ENCODE measurements at places on chromosomes 3 and 15.

- DNase-seq: no peak
Measured at GRCh38 chr15:64844576-64845145, 2.9 kb downstream of the PLEKHO2 start.

GRCh38 chr3:27728195-27729087, 6.3 kb upstream of the EOMES start:
- no peak for DNase-seq

- peak; percentile 58 for DNase-seq
Measured at GRCh38 chr3:172315401-172316091, 132.7 kb downstream of the GHSR start.

DNA sequence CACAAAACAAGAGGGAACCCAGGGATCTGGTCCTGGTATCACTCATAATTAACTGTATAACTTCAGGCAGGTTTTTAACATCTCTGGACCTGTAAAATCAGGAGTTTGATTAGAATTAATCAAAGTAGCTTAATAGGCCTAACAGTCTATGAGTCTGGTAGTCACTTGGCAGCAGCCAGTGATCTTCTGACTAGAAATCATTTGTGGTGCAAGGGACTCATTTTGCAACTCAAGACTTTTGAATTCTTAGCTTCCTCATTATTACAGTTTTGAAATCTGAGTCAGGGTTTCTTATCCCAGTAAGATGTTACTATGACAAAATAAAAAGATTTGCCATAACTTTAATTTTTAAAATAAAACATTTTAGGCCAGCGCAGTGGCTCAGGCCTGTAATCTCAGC, 70.8 kb downstream of the TMCC1 start:
- no peak for DNase-seq

DNA sequence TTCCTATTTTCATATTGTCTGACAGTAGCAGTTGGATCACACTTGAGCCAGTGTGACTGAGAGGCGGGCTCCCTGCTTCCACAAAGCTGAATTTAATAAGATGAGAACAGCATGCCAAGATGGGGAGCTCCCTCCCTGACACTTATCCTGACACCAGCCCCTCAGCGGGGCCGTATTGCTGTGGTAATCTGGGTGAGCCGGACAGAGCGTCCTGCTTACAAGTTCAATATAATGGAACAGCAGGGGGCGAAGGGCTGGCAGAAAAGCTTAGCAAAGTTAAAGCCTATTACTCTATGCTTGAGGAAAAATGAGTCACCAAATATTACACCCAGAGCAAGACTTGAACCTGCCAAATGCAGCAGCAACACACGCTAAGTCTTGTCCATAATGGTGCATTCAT, 163.8 kb upstream of the CMC1 start:
- DNase-seq: peak; percentile 15

- DNase-seq: no peak
Measured at GRCh38 chr3:156747046-156747445, 72.7 kb downstream of the TIPARP start.

- no peak for DNase-seq
Measured at GRCh38 chr15:77457191-77457904, 36.7 kb downstream of the HMG20A start.

- DNase-seq: peak; percentile 13
Measured at GRCh38 chr3:53109190-53109589, 21.0 kb downstream of the RFT1 start.

- DNase-seq: no peak
Measured at GRCh38 chr3:53551324-53551723, 56.9 kb downstream of the CACNA1D start.

DNA sequence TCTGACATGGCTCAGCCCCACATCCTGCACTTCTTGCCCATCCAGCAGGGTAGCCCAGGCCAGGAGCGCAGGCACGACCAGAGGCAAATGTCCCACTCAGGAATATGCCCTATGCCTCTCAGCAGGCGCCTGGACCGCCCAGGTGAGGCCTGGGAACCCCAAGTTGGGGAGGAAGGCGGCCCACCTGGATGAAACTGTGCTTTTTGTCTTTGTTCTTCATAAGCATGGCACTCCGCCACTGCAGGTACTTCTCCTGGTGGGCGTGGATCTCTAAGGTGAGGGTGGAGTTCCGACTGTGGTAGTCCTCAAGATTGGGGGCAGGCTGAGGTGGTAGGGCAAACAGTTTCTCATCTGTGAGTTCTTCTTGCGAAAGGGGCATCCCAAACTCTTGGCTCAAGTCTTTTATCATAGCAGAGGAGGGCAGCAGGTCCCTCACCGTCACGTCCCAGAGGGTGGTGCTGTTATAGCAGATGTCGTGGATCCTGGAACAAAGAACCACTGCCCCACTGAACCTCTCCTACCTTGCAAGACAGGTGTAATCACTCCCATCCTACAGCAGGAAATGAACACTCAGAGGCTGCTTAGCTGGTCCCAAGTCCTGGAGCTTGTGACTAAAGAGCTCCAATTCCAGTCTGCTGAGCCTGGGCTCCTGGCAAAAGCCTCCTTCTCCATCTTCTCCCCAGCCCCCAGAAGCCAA, 53.2 kb downstream of the ACAD9 start:
- DNase-seq: no peak

- peak; percentile 95 for DNase-seq
Measured at GRCh38 chr3:71172189-71172588, 411.3 kb downstream of the FOXP1 start.

GRCh38 chr3:72289692-72290071, 504.7 kb upstream of the PROK2 start:
- DNase-seq: no peak

GRCh38 chr3:18712713-18713576, 287.8 kb upstream of the SATB1 start:
- DNase-seq: no peak

GRCh38 chr3:11603628-11604027, 40.1 kb downstream of the VGLL4 start:
- DNase-seq: peak; percentile 95

DNA sequence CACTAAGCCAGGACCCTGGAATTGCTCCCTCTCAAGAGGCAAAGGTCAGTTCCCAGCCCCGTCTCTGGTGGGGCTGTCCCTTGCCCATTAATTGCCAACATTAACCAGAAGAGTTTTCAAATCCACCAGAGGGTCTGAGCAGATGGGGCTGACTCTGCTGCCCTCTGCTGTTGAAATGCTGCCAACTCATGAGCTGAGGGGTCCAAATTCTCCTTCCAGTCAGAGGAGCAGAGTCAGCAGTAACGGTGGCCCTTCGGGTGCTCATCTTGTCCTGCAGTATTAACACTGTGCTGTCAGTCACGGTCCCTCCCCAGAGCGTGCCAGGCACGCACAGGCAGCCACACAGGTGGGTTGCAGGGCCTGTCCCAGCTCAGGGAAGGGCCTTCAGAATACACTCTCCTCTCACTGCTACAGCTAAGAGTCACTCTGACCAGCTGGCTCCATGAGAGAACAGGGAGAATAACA, 10.7 kb upstream of the SPTBN5 start:
- peak; percentile 67 for DNase-seq

DNA sequence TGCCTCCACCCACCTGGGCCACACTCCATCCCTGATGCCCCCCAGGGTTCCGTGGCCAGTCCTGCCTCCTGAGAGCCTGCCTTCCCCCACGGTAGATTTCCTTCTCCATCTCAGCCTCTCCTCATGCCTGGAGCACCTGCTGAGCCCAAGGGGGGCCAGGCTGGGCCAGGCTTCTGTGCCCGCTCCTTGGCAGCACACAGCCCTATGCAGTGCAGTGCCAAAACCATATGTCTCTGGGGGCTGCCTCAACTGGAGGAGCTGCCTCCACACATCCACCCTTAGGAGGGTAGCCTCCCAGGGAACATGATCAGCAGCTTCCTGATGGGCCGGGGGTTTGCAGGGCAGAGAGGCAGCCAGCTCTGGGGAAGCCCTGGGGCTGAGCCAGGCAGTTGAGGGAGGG, 24.6 kb upstream of the GATA2 start:
- DNase-seq: no peak

DNA sequence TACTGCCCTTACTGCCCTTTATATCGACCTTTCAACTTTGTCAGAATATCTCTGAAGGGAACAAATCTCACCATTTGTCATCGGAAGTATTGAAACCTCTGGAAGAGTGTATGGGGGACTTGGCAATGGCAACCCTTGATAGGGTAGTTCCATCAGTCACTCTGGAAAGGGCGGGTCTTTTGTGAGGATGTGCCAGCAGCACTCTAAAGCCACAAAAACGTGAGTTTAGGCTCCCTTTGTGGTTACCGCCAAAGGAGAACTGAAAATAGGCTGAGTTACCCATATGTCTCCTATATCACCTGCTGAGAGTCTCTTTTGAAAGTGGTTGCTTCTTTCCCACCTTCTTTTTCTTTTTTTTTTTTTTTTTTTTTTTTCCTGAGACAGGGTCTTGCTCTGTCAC, 296.8 kb upstream of the CHRM5 start:
- no peak for DNase-seq

GRCh38 chr15:92510163-92510882, 116.6 kb downstream of the ST8SIA2 start:
- peak; percentile 79 for DNase-seq

GRCh38 chr15:50350621-50351020, 4.4 kb downstream of the GABPB1 start:
- DNase-seq: no peak

GRCh38 chr3:72105306-72105705, 320.4 kb upstream of the PROK2 start:
- DNase-seq: peak; percentile 32

DNA sequence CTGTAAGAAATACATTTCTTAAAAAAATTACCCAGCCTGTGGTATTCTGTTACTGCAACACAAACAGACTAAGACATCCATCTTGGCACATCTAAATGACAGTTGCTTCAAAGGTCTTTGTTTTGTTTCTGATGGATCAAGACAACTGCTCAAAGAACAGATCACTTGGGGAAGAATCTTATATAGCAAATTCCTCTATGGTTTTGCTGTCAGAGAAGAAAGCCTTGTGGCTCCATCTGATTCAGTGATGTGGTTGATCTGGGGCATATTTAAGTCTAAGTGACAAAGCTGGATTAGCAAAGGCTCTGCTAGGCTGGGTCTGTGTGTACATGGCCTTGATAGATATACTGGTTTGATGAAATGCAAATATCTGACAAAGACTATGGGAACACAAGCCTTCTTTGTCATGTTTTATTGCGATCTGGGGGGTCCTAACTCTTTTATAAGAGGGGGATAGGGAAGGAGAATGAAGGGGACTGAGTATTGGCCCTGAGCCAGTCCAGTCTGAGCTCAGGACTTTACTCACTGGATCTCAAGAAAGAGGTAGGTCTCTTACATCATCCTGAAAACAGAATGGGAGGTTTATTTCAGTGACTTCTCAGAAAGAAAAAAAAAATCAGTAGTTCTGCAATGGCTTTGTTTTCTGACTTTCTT, 14.3 kb upstream of the LIMD1 start:
- no peak for DNase-seq

DNA sequence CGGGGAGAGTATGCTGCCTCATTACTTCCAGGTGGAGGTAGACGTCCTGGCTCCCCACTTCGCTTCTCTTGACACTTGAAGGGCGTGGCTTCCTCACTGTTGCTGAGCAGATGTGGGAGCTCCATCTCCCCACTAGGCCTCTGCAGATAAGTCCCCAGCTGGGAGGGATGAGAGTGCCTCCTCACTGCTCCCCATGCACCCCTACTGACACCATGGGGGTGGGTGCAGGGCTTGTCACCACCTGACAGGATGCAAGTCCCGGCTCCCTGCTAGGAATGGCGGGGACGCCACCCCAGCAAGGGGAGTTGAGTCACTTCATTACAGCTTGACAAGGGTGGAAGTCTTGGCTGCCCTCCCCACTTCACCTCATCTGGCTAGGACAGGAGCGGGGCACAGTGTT, 36.8 kb upstream of the ATG7 start:
- no peak for DNase-seq

DNA sequence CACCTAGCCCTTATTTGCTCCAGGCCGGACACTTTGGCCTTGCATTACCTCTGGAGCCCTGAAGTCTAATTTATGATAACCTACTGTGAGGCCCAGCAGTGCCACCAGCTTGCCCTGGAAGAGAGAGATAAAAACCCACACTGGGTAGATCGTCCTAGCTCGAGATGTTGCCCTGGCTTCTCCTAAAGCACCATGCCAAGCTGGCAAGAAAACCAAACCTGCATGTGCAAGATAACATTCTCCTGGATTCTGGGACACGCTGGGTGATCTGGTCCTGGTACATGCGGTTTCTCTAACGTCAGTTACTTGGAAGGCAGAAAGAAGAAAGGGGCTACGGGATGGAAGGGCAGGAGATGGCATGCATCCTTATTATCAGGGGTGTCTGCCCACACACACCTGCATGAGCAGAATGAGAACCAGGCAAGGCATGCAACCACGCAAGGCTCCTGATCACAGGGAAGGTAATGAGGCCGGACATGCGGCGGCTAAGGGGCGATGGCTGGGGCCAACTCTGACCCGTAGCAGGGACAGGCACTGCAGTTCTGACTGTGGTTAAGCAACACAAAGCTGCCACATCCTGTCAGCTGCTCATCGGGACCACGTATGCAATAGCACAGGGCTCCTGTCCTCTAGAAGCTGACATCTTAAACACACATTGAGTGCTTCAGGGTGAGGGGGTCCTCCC, 73.0 kb downstream of the OXNAD1 start:
- DNase-seq: no peak

GRCh38 chr3:171377859-171378258, 82.3 kb downstream of the TNIK start:
- no peak for DNase-seq

- no peak for DNase-seq
Measured at GRCh38 chr3:183259621-183260020, 6.6 kb downstream of the B3GNT5 start.

DNA sequence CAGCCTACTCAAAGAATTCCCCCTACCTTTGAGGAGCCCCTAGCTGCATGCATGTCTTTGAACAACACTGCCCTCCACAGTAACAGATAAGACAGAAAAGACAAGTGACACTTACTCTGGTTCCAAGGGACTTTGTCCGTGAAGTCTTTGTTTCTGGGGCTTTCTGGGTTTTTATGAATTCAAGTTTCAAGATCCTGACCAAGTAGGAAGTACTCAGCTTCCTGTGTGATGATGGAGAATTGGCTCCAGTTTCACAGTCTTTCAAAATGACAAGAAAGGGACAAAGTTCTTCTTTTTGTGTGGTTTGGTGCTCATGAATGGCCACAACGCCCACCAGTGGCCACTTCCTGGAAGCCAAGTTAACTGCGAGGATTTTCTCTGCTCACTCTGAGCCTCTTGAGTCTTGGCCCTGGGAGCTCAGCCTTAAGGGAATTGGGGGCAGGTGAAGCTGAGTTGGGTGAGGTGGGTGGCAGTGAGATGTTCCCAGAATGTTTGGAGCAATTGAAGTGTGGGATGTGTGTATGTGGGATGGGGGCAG, at the start of gene CCR1:
Gene CCR1 (minus strand): TSS at position 147 of the 538 bp plus-strand sequence. CDS start 4,000 bp downstream, outside the sequence.
- DNase-seq: peak; percentile 15

- DNase-seq: peak; percentile 65
Measured at GRCh38 chr15:70142322-70143191, 44.8 kb upstream of the TLE3 start.

Measured in fibroblast of skin of back (primary cell).